ENCODE measurements at places on chromosomes 3 and 15. TPM values are rescaled to one million over a fixed set of nuclear protein-coding genes. Genes with fewer than 3 reads are reported as not detected.

- DNase-seq: no peak
Observed at GRCh38 chr15:41505776-41506175, 7.9 kb downstream of the LTK start.

DNA sequence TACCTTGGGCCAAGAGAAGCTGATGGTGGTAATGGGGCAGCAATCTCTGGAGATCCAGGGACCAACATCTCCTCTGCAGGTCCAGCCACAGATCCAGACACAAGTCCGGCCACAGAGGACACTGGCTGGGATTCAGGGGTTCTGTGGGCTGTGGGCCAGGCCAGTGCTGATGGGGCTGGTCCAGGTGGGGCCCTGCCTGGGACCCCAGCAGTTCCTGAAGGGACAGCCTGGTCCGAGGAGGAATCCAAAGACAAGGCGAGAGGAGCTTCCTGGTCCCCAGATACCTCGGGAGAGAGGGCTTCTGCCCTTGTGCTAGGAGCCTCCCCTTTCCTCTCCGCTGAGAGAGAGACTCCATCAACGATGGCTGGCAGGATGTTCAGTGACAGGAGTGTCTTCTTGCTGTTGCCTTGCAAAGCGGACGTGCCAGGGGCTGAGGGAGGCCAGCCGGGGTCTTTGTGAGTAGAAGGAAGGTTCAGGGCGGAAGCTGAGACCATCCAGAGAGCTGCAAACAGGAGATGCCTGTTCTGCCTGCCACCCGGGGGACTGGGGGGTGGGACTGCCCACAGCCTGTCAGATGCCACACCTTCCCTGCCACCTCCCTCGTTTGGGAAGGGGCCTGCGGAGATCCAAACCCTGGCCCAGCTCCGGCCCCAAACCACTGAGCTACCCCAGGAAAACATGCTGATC is 24.5 kb upstream of the GOLGA6C start:
- no peak for DNase-seq

- DNase-seq: no peak
Observed at GRCh38 chr3:50242381-50242770, 6.4 kb downstream of the GNAI2 start.

The IL12A gene
- 0.28 TPM for total RNA-seq

- DNase-seq: no peak
Observed at GRCh38 chr3:16311960-16312451, 47.0 kb downstream of the OXNAD1 start.

The FOXB1 gene
- total RNA-seq: 2.2 TPM

The AGBL1 gene
- total RNA-seq: not detected

DNA sequence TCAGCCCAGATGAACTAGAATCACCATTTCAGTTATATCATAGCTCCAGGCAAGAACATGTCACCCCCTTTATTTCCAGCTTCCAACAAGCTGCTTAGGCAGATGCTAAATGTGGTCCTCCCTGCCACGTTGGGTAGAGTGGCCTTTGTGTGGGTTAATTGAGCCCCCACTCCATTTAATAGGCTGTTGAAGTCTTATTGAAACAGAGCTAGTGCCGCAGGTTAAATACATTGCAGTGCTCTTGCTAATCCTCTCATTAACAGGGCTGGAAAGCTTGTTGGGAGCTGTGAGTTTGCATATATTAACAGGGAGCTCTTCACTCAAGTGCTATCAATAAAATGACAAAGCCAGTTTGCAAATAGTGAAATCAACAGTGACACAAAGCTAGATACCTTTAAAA is 248.4 kb upstream of the CMC1 start:
- no peak for DNase-seq

GRCh38 chr3:149000206-149000745 is 8.9 kb downstream of the GYG1 start:
- no peak for DNase-seq

DNA sequence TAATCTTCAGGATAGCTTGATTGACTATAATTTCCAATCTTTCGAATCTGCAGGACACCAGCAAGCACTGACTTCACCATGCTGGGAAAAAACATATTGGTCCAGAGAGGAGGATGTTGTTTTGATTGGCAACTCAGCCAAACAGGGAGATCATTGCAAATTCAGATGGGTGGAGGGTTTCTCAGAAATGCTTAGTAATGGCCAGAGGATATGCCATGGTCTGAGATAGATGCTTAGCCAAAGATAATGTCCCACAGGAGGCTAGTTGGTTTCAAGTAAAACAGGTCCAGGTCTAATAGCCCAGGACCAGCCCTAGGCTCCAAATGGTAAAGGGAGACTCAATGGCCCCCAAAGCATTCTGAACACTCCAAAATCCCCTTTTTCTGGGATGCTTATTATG is 46.7 kb upstream of the CCDC80 start:
- DNase-seq: no peak

The HRG gene
- 0.58 TPM for total RNA-seq

DNA sequence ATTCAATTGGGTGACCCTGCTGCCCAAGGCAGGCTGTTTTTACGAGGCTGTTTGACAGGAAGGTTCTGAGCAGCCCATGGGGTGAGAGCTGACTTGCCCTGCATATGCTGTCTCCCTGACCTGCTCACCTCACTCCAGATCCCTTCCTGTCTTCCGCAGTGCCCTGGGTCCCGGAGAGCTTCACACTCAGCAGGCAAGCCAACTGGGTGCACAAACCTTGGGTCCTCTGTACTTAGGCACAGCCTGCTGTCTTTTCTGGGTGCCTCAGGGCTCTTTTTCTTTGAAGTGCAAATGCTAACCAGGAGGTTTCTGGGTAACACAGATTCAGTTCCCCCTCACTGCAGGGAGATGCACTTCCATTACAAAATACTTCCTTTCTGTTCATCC is 32.8 kb downstream of the ZXDC start:
- DNase-seq: no peak

The PROK2 gene
- total RNA-seq: not detected

DNA sequence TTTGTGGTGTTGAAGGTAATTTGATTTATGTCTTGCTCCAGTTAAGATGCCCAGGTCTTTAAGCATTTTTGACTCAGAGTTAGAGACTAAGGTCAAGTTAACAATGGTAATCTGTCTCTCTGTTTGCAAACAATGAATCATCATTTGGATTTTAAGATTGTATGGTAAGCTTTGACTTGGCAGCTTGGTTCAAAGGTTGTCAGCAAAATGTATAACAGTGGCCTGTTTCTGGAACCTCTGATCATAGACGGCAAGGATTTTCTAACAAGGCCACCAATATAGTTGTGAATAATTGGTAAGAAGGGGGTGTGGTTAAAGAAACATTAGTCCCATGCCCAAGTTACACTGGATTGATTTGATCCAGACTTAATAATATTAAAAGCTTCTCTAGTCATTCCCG is 775.2 kb upstream of the GOLIM4 start:
- DNase-seq: peak; percentile 80

- no peak for DNase-seq
Observed at GRCh38 chr15:25783607-25784540, 79.3 kb downstream of the ATP10A start.

DNA sequence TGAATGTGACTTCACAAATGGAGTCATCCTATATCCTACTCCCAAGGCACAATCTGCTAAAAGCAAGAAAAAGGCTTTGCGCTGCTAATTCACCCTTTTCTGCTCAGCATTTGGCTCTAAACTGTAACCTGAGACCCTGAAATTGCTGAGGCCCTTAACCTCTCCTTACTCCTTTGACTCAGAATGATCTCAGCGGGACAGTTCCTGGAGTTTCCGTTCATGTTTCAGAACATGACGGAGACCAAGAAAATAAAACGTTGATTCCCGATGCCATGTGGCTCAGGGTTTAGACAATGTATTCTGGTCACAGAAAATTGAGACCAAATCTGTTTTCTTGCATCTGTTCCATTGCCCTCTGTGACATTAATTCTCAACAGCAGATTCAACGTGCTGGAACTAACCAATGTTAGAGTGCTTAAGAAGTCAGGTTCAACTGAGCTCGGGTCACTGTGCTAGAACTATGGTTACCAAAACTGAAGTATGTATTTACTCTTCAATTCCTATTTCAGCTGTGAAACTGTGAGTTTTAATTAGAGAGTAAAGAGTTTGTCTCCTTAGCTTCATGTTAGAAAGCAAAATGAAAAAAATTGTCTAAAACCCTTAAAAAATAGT is 45.4 kb upstream of the TMC3 start:
- DNase-seq: no peak

DNA sequence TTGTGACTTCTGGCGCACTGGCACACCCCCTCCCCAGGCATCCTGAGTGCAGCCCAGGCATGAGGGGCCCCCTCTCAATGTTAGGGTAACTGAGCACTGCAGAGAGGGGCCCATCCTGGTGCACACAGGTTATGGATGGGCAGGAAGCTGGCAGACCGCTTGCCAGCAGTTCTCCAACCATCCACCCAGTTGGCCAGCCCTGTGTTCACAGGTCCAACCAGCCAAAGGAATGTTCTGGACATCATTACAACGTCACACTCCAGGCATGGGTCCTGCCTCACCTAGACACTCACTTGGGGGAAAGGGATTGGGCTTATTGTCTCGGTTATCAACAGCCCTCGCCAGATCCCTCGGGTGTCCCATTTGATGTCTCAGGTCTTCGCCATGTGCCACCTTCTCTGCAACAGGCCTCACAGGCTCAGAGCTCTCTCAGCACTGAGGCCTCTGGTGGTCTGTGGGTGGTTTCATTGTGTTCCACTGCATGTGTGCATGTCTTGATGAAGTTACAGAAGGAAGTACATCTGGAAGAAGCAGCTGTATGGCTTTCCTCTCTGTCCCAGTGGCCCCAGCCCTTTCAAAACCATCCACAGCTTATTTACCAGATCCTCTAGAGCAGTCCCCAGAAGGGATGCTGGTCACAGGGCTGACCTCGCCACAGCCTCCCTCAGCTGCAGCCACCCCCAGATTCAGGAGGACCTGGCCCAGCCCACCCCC is 23.7 kb downstream of the ADCY5 start:
- DNase-seq: no peak

GRCh38 chr3:46146548-46146947 is 61.6 kb downstream of the CCR1 start:
- DNase-seq: no peak

GRCh38 chr3:113436809-113437208 is 4.5 kb downstream of the CFAP44 start:
- no peak for DNase-seq

The SCAANT1 gene
- total RNA-seq: not detected

DNA sequence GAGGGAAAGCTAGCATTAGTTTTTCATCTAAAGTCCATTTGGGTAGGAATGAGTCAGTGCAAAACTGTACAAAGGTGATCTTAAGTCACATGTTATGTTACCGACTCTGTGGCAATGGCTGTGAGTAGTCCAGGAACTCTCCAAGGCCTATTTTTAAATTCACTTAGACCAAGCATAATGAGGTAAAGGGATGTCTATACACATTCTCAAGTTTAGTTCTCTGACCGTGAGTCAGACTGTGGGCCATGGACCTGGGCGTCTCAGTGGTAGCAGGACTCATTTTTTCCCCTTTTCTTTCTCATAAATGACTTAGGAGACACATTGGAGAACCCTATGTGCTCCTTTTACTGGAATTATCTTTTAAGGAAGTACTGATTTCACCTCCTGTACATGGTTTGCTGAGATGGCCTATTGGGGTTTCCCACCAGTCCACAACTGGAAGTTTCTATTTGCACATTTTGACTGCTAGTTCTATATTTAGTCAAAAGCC is 488.7 kb upstream of the TPRG1 start:
- DNase-seq: peak; percentile 39

DNA sequence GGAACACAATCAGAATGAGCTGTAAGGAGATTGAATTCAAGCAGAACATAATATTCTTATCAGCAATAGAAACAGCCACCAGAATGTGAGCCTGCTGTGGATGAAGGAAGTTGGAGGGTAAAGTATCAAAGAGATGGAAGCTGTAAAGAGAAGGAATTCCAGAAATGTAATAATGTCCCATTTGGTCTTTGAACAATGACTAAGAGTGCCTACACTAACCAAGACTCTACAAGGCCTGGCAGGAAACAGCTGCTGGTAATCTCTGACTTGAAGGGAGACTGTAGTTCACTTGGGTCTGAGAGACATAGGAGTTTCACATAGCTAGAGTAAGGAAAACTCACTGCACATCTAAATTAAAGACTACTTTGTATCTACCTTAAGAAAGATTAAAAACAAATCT is 1176.0 kb upstream of the ALCAM start:
- DNase-seq: no peak

The FAM43A gene
- 12.8 TPM for total RNA-seq

DNA sequence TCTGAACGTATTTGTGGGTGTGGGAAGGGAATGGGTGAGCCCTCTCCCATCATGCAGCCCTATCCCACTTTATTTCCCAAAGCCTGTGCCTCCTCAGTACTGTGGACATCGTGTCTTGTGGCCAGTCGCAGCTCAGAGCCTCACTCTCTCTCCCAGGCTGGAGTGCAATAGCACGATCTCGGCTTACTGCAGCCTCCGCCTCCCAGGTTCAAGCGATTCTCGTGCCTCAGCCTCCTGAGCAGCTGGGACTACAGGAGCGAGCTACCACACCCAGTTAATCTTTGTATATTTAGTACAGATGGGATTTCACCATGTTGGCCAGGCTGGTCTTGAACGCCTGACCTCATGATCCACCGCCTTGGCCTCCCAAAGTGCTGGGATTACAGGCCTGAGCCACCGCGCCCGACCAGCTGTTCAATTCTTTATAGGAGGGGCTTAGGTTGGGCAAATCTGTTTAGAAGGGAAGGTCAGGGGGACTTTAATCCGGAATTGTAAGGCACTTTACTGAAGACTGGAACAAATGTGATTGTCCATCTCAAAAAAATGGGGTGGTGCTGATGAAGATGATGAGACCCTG is 42.7 kb upstream of the BDH1 start:
- DNase-seq: no peak

GRCh38 chr15:75947092-75947491 is 43.4 kb downstream of the FBXO22 start:
- DNase-seq: no peak

The AGTR1 gene
- not detected for total RNA-seq

DNA sequence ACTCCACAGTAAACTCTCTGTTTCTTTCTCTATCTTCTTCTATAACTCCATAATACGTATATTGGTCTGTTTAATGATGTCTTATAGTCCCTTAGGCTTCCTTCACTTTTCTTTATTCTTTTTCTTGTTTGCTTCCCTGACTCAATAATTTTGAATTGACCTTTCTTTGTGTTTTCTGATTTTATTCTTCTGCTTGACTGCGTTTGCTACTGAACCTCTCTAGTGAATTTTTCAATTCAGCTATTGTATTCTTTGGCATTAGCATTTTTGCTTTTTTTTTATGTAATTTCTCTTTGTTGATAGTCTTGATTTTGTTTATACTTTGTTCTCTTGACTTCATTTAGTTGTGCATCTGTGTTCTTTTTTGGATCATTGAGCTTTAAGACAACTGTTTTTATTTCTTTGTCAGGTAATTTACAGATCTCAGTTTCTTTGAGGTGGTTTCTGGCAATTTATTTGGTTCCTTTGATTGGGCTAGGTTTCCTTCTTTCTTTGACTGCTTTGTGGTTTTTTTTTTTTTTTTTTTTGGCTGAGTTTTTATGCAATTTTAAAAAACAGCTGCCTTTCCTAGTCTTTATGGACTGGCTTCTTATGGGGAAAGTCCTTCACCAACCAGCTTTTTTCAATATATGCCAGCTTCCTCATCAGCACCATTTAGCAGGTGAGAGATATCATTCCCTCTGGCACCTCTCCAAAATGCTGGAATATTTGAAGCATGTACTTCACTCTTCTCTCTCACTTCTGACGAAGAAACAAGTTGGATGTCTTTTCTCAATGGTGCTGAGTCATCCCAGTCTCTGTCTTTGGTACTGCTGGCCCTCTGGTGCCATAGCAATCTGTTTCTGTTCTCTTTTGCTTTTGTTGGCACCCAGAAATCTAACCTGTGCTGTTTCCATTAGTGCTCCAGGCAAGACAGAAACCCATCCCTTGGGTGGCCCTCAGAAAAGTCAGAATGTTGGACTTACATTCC is 17.6 kb downstream of the RSRC1 start:
- DNase-seq: peak; percentile 45

Data from PC-9 (cell line).